T-helper 17 cell (primary cell): ENCODE measurements at places on chromosomes 6 and 20.

- no peak for DNase-seq
Measured at GRCh38 chr20:62829231-62830230, 12.7 kb downstream of the COL9A3 start.

GRCh38 chr6:124099520-124099919 lies 295.9 kb downstream of the NKAIN2 start:
- DNase-seq: no peak

DNA sequence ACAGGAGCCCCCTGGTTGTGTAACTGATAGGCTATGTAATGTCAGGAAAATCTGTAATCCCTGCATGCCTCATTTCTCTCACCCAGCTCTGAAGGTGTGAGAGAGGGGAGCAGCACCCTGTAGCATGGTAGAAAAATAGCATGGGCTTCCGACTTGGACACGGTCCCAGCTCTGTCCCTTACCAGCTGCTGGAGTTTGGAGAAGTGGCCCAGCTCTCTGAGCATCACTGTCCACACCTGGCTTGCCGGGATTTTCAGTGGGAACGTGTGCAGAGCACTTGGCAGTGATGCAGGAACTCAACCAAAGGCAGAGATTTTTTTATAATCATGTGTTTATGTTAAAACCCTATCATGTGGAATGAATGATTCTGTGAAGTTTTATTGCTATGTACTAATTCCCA lies 34.6 kb downstream of the STK35 start:
- no peak for DNase-seq

- DNase-seq: no peak
Measured at GRCh38 chr20:54041336-54041735, 29.1 kb downstream of the BCAS1 start.

GRCh38 chr6:169173532-169174268 lies 79.9 kb downstream of the THBS2 start:
- DNase-seq: no peak

- DNase-seq: no peak
Measured at GRCh38 chr20:64223526-64224067, 32.0 kb upstream of the PCMTD2 start.

DNA sequence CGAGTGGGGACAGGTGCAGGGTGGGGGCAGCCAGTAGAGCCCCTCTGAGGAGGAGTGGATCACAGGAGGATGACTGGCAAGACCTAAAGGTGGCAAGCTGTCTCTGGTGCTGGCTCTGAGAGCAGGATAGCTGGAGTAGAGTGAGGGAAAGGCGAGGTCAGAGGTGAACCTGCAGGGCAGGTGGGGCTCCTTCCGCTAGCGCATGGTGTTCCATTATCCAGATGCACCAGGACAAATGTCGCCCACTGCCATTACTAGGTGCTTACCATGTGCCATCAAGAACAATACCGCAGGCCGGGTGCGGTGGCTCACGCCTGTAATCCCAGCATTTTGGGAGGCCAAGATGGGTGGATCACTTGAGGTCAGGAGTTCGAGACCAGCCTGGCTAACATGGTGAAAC lies 18.3 kb upstream of the FAM110A start:
- DNase-seq: no peak

DNA sequence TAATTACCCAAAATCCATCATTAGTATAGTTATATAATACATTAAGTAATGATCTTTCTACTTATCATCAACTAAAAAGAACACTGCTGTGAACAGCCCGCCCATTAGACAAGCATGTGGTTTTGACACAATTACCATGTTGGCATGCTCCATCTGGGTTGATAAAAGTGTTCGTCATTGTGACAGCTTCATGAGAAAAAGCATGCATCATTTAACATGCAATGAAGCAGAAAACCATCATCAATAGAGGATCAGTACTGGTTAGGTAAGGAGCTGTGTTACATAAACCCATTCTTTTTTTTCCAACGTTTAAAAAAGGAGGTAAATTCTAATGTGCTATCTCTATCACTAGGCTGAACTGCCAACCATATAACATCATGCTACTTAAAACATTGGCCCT lies 101.9 kb downstream of the EPB41L2 start:
- DNase-seq: no peak

DNA sequence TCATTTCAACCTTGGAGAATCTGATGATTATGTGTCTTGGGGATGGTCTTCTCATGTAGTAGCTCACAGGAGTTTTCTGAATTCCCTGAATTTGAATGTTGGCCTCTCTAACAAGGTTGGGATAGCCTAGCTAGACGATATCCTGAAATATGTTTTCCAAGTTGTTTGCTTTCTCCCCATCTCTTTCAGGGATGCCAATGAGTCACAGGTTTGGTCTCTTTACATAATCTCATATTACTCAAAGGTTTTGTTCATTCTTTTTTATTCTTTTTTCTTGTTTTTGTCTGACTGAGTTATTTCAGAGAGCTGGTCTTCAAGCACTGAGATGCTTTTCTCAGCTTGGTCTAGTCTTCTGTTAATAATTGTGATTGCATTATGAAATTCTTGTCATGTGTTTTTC lies 42.7 kb upstream of the COL9A1 start:
- DNase-seq: no peak

DNA sequence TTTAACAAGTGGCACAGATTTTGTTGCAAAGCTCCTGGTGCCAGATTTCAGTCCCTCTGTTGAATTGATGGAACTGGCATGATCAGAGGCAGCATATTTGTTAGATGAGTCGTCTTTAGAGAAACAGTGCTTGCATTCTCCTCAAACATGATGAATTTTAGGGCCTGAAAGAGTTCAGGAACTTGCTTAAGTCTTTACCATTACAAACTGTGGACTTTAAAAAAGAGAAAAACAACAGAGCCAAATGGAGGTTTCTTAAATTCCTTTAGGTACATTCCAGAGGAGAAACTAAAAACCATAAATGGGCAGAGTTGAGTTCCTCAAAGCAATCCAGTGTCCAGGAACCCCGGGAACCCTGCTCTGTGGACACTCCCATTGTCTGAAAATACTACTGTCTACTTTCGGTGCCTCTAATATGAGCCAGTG lies 2.5 kb downstream of the GTF2H5 start:
- no peak for DNase-seq

DNA sequence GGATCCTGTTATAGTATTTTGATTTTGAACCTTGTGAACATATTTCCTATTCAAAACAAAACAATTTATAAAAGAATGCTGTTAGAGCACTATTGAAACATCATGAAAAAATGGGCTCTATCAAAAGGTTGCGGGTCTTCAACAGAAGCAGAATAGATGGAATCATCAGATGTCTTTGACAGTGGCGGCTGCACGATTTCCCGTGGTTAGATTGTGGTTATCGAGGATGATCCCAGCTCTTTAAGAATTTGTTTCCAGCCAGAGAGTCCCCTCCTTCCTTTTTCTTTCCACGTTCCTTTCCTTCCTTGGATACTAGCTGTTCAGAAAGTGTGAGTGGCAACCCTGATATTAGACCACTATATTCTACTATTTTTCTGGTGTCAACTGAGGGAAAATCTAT lies 163.4 kb downstream of the FARS2 start:
- DNase-seq: no peak

- no peak for DNase-seq
Measured at GRCh38 chr20:33362898-33363297, 38.4 kb downstream of the CDK5RAP1 start.

GRCh38 chr6:39947611-39948068 lies 13.4 kb upstream of the MOCS1 start:
- no peak for DNase-seq

- no peak for DNase-seq
Measured at GRCh38 chr6:111524735-111525134, 41.7 kb upstream of the REV3L start.

- DNase-seq: no peak
Measured at GRCh38 chr20:44336086-44336485, 757 bp upstream of the R3HDML start.

DNA sequence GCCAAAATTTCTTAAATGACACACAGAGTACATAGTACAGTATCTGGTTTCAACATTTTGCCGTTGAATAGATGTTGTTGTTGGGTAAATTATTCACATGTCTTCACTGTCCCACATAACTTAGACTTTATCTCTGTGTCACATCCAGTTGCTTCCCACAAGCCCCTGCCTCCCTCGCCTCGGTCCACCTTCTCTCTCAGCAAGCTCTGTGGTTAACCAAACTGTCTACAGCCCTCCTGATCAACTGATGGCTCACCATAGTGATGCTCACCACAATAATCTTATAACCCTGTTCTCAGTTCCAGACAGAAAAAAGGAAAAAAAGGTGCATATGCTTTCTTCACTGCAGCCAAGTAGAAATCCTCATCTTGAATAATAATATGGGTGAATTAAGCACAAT lies 23.0 kb downstream of the IL17F start:
- no peak for DNase-seq

GRCh38 chr6:49556429-49556837 lies 6.0 kb downstream of the C6orf141 start:
- DNase-seq: no peak

DNA sequence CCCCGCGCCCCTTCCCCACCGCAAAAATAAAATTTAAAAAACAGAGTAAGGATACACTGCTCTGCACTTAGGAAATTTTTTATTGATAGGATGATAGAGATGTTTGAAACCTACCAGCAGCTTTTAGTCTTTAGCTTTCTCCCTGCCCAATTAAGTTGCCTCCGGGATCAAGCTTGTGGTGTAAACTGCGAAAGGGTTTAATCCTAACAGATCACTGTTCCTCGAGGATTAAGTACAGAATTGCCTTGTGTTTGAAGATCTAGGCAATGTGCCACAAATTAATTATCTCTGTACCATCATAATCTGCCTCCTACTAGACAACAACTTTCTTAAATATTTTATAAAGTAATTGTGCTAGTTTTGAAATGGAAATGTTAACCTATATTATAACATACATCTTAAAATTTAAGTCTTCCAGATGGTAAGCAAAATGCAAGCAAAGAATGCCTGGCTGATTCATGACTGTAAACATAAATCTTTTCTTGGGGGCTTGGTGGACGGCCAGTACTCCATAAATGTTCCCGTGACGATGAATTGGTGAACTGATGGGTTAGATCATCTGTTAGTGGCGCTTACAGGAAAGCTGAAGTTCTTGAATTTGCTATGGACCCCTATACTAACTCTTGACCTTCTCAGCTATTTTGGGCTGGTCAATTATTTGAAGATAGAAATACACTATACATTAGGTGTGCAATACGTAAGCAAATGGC lies 58.0 kb upstream of the ARHGAP18 start:
- no peak for DNase-seq

DNA sequence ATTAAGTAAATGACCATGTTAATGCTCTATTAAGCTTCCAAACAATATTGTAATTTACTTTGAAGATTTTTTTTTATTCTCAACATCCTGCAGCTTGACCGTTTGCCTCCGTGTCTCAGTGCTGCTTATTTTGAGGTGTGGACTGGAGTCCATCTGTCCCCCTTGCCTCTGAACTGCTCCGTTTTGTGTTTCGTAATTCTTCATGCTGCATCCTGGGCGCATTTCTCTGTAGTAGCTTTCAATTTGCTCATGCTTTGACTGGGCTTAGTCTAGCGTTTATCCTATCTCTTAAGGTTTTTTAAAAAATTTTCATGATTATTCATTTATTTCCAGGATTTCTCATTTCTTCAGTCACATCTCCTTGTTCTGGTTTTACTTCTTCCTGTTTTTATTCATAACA lies 37.8 kb downstream of the PTPN1 start:
- DNase-seq: no peak

GRCh38 chr6:43302126-43302525 lies 4.1 kb downstream of the SLC22A7 start:
- no peak for DNase-seq

- DNase-seq: peak; percentile 58
Measured at GRCh38 chr20:47725248-47725973, 59.9 kb downstream of the SULF2 start.

DNA sequence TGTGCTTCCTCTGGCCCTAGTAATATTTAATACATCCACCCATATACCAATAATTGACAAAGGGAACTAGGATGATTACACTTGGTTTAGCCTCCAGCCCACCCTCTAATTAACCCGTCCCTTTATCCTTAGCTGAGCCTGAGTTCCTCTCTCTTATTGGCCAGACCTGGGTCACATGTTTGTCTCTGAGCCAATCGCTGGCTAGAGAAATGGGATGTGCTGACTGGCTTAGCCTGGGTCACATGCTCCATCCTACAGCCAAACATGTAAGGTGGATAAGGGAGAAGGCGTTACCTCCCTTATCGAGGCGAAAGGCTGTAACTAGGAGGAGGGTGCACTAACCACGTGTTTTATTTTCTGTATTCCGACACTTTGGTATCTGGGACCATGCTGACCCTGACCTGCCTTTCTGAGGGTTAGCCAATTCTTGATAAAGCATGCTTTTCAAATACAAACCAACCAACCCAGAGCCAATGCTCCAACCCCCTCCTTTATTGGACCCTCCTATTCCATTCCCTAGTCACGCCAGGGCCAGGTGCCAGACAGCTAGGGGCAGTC lies 262.7 kb downstream of the PREX1 start:
- no peak for DNase-seq

DNA sequence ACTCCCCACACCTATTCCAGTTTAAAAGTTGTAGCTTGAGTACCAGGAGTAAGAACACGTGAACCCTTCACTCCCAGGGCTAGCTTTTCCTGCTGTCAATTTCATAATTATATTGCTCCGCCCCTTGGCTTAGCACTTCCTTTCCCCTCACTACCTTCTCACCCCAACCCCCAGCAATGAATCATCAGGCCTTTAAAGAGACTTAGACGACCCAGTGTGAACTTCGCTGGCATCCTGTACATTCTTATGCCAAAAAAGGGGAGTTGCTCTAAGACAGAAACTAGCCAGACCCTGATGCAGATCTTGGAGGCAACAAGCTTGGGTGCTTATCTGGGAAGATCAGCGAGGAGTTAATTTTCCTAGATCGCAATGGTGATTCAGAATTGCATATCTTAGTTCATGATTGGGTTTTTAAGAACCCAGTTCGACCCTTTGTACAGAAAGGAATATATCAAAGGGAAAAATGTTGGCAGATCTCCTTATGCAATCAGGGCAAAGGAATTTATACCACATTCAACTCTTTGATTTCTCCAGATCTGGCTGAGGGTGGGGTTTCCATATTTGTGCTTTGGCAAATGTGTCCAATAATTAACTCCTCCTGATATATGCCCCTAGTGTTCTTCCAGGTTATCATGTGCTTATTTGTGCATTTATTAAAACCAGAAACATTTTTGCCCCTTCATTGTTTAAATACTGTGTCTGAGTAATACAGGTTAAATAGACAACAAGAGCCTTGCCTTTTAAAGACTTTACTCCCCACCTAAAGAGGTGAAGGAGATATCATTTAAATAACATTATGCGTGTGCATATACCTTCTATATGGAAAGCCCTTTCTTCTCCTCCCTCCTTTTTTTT lies 8.1 kb upstream of the ATXN1 start:
- peak; percentile 9 for DNase-seq

DNA sequence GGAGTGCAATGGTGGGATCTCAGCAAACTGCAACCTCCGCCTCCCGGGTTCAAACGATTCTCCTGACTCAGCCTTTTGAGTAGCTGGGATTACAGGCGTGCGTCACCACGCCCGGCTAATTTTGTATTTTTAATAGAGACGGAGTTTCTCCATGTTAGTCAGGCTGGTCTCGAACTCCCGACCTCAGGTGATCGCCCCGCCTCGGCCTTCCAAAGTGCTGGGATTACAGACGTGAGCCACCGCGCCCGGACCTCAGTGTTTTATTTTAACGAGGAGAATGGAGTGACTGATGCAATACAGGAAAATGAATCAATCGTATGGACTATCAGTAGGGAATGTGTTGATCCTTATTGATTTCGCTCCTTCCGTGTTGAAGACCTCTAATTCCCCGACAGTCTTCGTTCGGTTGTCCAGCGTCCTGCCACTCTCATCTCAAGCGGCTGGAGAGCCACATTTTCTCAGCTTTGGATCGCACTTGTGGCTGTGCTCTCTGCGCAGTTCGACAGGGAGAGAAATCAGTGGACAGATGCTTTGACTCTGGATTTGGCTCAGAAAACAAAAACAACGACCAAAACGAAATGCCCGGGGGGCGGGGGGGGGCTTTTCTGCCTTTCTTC lies 166.2 kb downstream of the TRIM27 start:
- DNase-seq: no peak
